ENCODE measurements at places on chromosomes 13 and 19.

- no peak for DNase-seq
Measured at GRCh38 chr13:24261566-24261965, 47.8 kb upstream of the C1QTNF9 start.

DNA sequence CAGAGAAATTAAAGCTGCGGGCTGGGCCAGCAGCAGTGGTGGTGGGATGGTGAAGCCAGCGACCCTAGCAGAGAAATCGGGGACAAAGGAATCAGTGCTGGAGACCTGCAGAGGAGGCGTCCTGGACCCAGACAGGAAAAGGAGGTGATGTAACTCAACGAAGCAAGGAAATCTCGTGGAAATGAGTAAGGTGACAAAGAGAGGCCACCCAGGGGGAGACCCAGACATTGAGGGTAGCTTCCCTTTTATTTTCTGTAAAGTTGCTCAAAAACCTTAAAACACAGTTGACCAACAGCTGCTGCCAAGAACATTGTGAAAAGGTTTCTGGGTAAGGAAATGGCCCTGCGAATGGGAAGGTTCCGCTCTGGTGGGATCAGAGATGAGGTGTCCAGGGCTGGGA lies 13.3 kb upstream of the RETN start:
- DNase-seq, result no peak

DNA sequence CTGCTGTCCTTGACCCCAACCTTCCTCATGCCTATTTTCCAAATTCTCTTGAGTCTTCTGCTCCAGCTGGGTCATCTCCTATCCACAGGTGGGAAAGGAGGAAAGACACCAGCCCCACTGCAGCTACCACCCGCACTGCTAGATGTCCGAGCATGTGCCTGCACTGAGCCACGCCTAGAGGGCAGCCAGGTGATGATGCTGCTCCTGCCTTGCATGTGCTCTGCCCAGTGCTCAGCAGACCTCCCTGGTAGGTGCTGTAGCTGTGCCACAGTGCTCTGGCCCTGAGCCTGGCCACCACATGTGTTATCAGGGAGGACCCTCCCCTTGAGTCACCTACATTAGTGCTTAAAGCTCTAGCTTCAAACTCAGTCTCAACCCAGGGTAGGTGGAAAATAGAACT lies 6.9 kb upstream of the CYSLTR2 start:
- DNase-seq, result no peak

- peak; percentile 98 for DNase-seq
Measured at GRCh38 chr13:74134221-74134776, at the start of gene KLF12. TSS of gene KLF12 (minus strand) at chr13:74134404.

DNA sequence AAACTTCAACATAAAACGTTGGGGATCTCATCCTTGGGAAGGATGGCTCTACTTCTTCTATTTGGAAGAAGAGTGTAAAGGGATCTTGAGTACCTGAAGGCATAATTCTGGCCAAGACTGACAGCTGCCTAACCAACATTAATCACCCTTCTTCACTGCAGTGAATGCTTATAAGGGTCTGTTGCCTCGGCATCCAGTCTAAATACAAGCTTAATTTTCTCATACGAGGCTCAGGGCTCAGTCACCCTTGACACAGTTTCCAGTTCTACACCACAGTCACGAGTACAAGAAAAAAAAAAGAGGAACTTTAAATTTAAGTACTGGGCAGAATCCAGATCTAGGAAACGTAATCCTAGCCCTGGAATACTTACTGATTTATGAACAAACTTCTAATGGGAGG lies 9.0 kb downstream of the FPR3 start:
- DNase-seq, result no peak

DNA sequence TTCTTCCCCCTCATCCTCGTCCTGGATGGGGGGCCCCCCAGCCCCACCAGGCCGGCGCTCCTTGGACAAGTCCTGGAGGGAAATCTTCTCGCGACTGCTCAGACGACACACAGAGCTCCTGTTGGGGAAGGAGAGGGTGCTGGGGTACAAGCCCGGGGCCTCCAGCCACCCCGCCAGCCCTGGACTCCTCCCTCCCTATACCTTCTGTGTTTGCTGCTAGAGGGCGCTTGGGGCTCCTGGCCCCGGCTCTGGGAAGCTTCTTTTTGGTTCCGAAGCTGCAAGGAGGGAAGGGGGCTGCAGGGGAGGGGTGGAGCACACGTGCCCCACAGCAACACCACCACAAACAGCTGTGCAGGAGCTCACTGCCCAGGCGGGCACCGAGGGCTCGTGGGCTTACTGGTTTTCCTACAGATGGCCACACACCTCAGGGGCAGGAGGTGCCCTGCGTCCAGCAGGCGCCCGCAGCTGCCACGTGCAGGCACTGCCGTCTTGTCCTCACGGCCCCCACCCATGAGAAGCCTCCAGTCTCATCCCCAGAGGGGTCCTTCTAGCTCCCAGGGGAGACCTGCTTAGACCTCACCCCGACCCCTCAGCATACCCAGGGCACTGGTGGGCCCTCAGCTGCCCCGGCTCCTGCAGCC lies 20.5 kb downstream of the EPS8L1 start:
- no peak for DNase-seq

- peak; percentile 8 for DNase-seq
Measured at GRCh38 chr13:52906122-52906903, 57.9 kb upstream of the PCDH8 start.

DNA sequence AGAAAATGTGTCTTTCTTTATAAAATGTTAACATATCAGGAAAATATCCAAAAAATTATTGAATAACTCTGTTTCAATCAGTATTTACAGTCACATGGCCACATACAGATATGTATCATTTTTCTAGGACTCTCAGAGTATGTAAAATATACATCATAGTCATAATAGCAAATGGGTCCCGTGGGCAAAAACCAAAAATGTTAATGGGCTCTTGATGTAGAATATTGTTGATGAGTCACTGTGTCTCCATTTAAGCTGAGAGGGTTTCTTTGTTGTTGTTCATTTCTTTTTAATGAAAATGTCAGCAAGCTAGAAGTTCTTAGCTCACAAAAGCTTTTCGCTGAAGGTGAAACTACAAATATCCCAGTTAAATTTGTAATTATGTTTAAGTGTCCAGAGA lies 1713.1 kb upstream of the PCDH20 start:
- no peak for DNase-seq

- no peak for DNase-seq
Measured at GRCh38 chr13:114283576-114283975, 2.2 kb downstream of the UPF3A start.

GRCh38 chr13:30835442-30835841 lies 70.6 kb upstream of the MEDAG start:
- DNase-seq, result peak; percentile 40

GRCh38 chr13:111468037-111468959 lies 147.9 kb downstream of the TEX29 start:
- no peak for DNase-seq

DNA sequence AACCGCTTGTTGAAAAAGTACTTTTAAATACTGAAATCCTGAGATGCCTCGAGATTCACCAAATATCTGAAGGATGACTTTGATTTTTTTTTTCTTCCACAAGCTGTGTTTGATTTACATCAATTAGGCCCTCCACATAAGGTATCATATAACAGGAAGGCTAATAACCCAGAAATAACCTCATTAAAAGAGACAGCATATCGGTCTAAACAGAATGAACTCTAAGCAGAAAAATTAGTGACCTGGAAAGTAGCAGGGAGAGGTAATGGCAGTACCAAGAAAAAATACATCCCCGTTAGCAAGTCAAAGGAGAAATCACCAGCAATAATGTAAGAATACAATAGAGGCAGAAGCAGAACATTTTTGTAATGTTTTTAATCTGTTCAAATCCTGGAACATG lies 452.4 kb upstream of the TSHZ3 start:
- DNase-seq, result no peak

DNA sequence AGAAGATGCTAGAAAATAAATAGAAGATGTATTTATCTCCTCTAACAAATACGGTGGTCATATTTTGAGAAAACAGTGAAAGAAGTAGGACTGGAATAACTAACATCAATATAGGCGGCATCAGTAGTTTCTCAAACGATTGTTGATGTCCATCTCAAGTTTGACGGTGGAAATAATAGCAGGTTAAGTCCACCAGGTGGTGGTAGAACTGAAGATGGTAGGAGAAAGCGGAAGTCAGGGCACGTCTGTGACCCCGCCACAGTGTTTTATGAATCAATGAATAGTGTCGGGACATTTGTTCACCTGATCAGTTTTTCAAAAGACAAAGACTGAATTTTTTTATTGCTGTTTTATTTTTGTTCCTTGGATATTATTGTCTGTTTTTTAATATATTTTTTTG lies 706.4 kb upstream of the SLC10A2 start:
- DNase-seq, result no peak

DNA sequence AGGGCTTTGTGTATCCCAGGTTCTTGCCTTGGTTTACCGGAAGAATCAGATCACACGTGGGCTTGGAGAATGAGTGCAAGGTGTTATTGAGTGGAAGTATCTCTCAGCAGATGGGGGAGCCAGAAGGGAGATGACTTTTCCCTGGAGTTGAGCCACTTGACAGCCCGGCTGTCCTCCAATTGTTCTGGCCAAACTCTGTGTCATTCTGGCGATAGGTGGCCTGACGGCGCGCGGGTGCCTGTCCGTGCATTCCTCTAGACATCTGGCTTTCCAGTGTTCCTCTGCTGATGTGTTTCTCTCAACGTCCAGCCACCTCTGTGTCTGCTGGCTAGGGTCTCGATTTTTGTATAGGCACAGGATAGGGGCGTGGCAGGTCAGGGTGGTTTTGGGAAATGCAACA lies 181.9 kb downstream of the SHISA2 start:
- no peak for DNase-seq

DNA sequence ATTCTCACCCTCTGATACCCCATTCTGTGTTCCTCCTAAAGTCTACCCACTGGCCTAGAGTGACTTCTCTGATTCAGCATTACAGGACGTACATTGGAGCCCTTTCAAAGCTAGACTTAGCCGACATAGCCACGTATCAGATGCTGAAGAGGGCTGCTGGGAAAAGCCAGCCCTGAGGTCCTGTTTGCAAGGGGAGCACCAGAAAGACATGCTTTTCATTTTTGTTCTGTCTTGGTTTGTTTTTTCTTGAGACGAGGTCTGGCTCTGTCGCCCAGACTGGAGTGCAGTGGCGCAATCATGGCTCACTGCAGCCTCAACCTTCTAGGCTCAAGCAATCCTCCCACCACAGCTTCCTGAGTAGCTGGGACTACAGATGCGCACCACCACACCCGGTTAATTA lies 6.3 kb upstream of the ZSWIM4 start:
- DNase-seq, result no peak

- no peak for DNase-seq
Measured at GRCh38 chr19:38145623-38146022, 78.4 kb downstream of the DPF1 start.

DNA sequence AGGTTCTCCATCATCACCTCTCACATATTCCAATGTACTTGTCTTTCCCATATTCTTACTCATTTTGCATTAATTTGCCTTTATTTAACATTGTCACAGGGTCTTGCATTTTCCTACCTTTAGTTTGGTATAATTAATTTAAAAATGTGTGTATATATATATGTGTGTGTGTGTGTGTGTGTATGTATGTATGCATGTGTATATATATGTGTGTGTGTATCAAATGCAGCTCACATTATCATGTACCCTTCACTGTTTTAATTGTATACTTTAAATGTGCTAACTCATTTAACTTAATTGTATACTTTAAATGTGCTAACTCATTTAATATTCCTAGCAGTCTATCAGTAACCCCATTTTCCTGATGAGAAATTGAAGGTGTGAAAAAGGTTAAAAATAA lies 104.5 kb downstream of the PCDH9 start:
- DNase-seq, result no peak

DNA sequence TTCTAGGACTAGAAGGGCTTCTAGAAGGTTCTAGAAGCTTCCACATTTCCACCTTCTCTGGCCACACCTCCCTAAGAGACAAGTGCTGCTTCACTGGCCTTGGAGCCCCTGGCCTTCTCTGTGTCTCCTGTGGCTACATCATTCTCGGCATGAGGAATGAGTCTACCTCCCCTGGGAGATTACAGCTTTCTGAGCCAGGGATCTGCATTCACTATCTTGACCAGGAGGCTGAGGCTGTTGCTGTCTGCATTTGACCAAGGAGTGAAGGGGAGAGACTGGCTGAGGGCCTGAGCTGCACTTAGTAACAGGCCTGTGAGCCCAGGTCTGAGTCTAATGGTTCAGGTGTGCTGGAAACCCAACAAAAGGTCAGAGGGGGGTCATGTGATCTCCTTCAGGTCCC lies 5.3 kb downstream of the CPAMD8 start:
- no peak for DNase-seq

DNA sequence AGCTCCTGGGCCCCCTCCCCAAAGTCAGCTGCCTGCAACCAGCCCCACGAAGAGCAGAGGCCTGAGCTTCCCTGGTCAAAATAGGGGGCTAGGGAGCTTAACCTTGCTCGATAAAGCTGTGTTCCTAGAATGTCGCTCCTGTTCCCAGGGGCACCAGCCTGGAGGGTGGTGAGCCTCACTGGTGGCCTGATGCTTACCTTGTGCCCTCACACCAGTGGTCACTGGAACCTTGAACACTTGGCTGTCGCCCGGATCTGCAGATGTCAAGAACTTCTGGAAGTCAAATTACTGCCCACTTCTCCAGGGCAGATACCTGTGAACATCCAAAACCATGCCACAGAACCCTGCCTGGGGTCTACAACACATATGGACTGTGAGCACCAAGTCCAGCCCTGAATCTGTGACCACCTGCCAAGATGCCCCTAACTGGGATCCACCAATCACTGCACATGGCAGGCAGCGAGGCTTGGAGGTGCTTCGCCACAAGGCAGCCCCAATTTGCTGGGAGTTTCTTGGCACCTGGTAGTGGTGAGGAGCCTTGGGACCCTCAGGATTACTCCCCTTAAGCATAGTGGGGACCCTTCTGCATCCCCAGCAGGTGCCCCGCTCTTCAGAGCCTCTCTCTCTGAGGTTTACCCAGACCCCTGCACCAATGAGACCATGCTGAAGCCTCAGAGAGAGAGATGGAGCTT lies 4.7 kb upstream of the CEACAM5 start:
- no peak for DNase-seq

DNA sequence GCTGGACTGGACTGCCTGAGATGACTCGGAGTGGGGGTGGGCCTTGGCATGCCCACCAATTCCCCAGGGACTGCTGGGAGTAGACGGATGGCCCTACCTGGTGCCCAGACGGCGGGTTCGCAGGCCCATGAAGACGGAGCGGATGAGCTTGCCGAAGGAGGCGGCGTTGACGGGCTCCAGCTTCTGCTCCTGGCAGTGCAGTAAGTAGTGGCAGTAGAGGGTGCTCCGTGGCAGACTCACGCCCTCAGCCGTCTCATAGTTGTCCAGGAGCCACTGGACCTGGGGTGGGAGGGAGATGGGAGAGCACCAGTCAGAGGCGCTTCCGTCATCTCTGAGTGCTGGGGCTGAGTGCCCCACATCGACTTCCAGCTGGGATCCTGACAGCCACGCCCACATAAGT lies 17.6 kb downstream of the DCAF15 start:
- no peak for DNase-seq

GRCh38 chr13:40613192-40613818 lies 53.1 kb downstream of the FOXO1 start:
- DNase-seq, result peak; percentile 37

Data from tongue (tissue), 3 donors.